ENCODE measurements at places on chromosomes 11 and 22. TPM values are rescaled to one million over a fixed set of nuclear protein-coding genes. Genes with fewer than 3 reads are reported as not detected.

- no peaks in the 10 kb centered on the region for H3K27me3 ChIP-seq
- no peaks in the 10 kb centered on the region for H3K36me3 ChIP-seq
- no peak for DNase-seq
- H3K4me1 ChIP-seq = no peaks in the 10 kb centered on the region
- H3K27ac ChIP-seq = no peak overlapping the region
Observed at GRCh38 chr22:47060718-47061117, 298.3 kb downstream of the TBC1D22A start.

DNA sequence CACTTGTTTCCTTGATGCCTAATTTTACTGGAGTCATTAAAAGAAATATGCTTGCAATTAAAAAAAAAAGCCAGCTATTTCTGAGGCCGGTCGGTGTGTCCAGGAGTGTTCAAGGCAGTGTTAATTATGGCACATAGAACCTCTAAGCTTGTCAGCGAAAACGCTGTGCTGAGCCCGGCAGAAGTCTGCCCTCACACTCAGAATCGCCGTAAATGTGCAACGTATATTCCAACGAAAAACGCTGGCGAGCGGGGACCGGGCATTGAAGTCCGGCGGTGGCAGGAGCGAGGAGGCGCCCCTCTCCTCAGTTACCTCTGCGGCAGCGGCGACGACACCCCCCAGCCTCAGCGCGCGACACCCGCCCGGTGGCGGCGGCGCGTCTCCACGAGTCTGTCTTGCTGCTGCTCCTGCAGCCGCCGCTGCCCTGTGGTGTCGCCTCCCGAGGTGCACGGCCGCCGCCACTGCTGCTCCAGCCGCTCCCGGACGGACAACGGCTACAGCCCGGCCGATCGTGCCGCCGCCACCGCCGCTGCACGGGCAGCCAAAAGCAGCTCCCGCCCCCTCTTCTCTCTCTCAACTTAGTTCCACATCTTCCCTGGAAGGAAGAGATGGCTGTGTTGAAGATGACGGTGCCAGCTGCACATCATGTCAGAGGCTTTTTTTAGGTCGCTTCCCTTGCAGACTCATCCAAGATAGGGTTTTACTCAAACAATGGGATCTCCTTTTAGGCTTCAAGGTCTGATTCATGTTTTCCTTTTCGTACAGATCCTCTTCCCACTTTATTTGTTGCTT, 56.0 kb downstream of the JAM3 start:
- H3K4me3 ChIP-seq = no peak overlapping the region
- H3K4me1 ChIP-seq = no peaks in the 10 kb centered on the region
- no peaks in the 10 kb centered on the region for H3K36me3 ChIP-seq
- no peak overlapping the region for H3K27ac ChIP-seq
- peaks cover 93% of the 10 kb centered on the region for H3K27me3 ChIP-seq

The CDC42BPG gene
- 33.8 TPM for total RNA-seq

The EXPH5 gene
- total RNA-seq = 36.3 TPM

The OR8G5 gene
- total RNA-seq = not detected

Data from PC-9 (cell line).